Thoracic aorta endothelial cell (primary cell): ENCODE measurements at places on chromosomes 4 and X. TPM values are rescaled to one million over a fixed set of nuclear protein-coding genes. Genes with fewer than 3 reads are reported as not detected.

The ARHGEF38 gene
- total RNA-seq = not detected in 2 replicates

The TCEAL2 gene
- total RNA-seq = 0.14 TPM in 1 of 2 replicates, not detected in the other

The GYPB gene
- not detected in 2 replicates for total RNA-seq

The TEX13B gene
- not detected in 2 replicates for total RNA-seq

The PPEF2 gene
- total RNA-seq = not detected in 2 replicates

The PAGE2B gene
- not detected in 2 replicates for total RNA-seq

The HMX1 gene
- not detected in 2 replicates for total RNA-seq

The FRAS1 gene
- 2.3 and 7.7 TPM in 2 replicates for total RNA-seq

The IL1RAPL1 gene
- total RNA-seq = 0.27 and 0.29 TPM in 2 replicates

The MAMLD1 gene
- 2.3 and 3.2 TPM in 2 replicates for total RNA-seq

The FAM149A gene
- 0.36 and 0.80 TPM in 2 replicates for total RNA-seq

The GAGE1 gene
- not detected in 2 replicates for total RNA-seq

The GPRASP1 gene
- 1.9 and 2.4 TPM in 2 replicates for total RNA-seq

The MID2 gene
- total RNA-seq = 43.6 and 46.5 TPM in 2 replicates

The DCAF4L1 gene
- 0.13 and 0.14 TPM in 2 replicates for total RNA-seq

The GUCY1B1 gene
- total RNA-seq = 0.66 and 2.2 TPM in 2 replicates

The HSFX1 gene
- 0.43 and 0.53 TPM in 2 replicates for total RNA-seq

The HHIP gene
- total RNA-seq = 792 and 893 TPM in 2 replicates

The CCDC149 gene
- total RNA-seq = 8.6 and 10.8 TPM in 2 replicates

The PCDH11X gene
- total RNA-seq = under 0.01 and 0.22 TPM in 2 replicates

The SAT1 gene
- 408 and 688 TPM in 2 replicates for total RNA-seq

The TIMM8A gene
- 10.4 and 12.7 TPM in 2 replicates for total RNA-seq

The KIAA1210 gene
- not detected in 2 replicates for total RNA-seq

The SERPINA7 gene
- total RNA-seq = not detected in 2 replicates

The ERCC6L gene
- 10.9 and 16.9 TPM in 2 replicates for total RNA-seq

The RADX gene
- 0.27 and 0.50 TPM in 2 replicates for total RNA-seq

The RRH gene
- 0.22 TPM in 1 of 2 replicates, not detected in the other for total RNA-seq

The MAGEA10 gene
- total RNA-seq = not detected in 2 replicates

The SMR3B gene
- total RNA-seq = 0.22 TPM in 1 of 2 replicates, not detected in the other

The CWH43 gene
- not detected in 2 replicates for total RNA-seq

The SUPT20HL2 gene
- total RNA-seq = 0.07 TPM in 1 of 2 replicates, not detected in the other

The RAB41 gene
- total RNA-seq = not detected in 2 replicates

The FABP2 gene
- not detected in 2 replicates for total RNA-seq

The PNMA6F gene
- total RNA-seq = not detected in 2 replicates

The MAGEB2 gene
- total RNA-seq = not detected in 2 replicates

The TECRL gene
- total RNA-seq = not detected in 2 replicates

The APLN gene
- total RNA-seq = 132 and 170 TPM in 2 replicates

The MAD2L1 gene
- total RNA-seq = 37.4 and 54.9 TPM in 2 replicates

The RTL3 gene
- 0.07 TPM in 1 of 2 replicates, not detected in the other for total RNA-seq

The SRD5A3 gene
- 10.0 and 11.3 TPM in 2 replicates for total RNA-seq

The CLDN22 gene
- not detected in 2 replicates for total RNA-seq

The ARSJ gene
- 62.4 and 86.4 TPM in 2 replicates for total RNA-seq

The GPAT3 gene
- total RNA-seq = 8.5 and 24.8 TPM in 2 replicates

The PRKX gene
- 50.0 and 97.3 TPM in 2 replicates for total RNA-seq

The ACE2 gene
- total RNA-seq = not detected in 2 replicates

The ADGRG2 gene
- not detected in 2 replicates for total RNA-seq

The SSX4 gene
- total RNA-seq = not detected in 2 replicates

The FHDC1 gene
- total RNA-seq = 0.07 and 0.13 TPM in 2 replicates

The HS3ST1 gene
- total RNA-seq = 2.9 and 4.9 TPM in 2 replicates

The SMIM10L2A gene
- 0.29 and 0.53 TPM in 2 replicates for total RNA-seq

The XAGE3 gene
- total RNA-seq = not detected in 2 replicates

The USP51 gene
- 1.1 and 1.5 TPM in 2 replicates for total RNA-seq

The SPATA18 gene
- 10.3 and 14.6 TPM in 2 replicates for total RNA-seq

The SCARB2 gene
- 179 and 186 TPM in 2 replicates for total RNA-seq

The RENBP gene
- 2.3 and 3.1 TPM in 2 replicates for total RNA-seq
